Activated CD4-positive, alpha-beta T cell treated with anti-CD3 and anti-CD28 coated beads, Interleukin-2, amount 50 U/mL, for 1 hour (primary cell): ENCODE measurements at places on chromosomes 4 and X.

- no peak for DNase-seq
These were observed 10.7 kb downstream of the KLHL8 start for GRCh38 chr4:87209696-87210095.

DNA sequence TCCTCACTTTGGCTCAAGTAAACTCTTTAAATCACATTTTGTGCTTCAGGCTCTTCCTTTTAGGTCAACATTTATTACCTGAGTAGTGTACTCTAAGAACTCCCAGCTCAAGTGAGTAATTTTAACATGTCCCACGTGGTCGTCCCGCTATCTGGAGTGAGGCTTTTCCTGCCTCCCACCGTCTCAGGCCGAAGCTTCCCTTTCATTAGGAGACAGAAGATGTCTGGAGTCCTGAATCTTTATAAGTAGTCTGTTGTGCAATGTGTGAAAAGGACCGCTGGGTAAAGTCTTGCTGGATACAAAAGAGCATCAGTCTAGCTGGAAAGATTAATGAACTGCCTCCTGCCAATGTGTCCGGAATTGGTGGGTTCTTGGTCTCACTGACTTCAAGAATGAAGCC is 117.7 kb upstream of the NEIL3 start:
- no peak for DNase-seq

- no peak for DNase-seq
These were observed 1.0 kb upstream of the CLDN22 start for GRCh38 chr4:183321079-183321478.

DNA sequence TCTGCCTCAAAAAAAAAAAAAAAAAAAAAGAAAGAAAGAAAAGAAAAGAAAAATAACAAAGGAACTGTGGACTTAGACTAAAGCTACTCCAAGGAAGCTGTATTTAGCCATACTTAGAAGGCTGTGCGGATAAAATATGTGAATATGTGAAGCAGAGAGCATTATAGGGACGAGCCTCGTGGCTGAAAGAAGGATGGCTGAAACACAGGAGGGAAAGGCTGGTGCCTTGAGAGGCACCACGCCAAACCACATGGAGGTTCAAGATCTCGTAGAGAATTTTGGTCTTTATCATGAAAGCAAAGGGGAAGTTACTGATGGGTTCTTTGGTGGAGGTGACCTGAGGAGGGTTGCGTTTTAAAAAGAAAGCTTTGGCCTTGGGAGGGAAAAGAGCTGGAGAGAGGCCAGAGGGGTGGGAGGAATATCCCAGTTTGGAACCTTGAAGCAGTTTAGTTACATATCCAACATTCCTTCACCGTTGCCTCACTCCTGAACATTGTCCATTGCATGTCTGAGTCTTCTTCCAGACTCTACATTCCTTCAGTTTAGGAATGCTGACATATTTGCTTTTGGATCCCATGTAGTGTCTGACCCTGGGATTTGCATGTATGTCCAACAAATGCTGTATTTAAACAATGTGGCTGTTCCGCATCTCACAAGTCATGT is 82.5 kb downstream of the CPE start:
- no peak for DNase-seq

- no peak for DNase-seq
These were observed 17.6 kb downstream of the MAGEA8 start for GRCh38 chrX:149898554-149898953.

DNA sequence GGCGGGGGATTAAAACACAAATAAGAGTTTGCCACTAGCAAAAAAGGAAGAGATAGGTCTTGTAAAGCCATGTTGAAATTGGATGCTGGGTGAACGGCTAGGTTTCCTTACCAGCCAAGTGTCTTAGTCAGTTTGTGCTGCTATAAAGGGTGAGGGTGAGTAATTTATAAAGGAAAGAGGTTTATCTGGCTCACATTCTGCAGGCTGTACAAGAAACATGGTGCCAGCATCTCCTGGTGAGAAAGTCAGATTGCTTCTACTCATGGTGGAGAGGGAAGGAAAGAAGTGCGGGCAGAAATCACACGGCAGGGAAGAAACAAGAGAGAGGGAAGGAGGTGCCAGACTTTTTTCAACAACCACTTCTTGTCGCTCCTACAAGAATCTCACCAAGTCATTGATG is 507.5 kb downstream of the SPOCK3 start:
- DNase-seq, result no peak

GRCh38 chrX:151789179-151789800 is 54.7 kb downstream of the CNGA2 start:
- DNase-seq, result no peak

DNA sequence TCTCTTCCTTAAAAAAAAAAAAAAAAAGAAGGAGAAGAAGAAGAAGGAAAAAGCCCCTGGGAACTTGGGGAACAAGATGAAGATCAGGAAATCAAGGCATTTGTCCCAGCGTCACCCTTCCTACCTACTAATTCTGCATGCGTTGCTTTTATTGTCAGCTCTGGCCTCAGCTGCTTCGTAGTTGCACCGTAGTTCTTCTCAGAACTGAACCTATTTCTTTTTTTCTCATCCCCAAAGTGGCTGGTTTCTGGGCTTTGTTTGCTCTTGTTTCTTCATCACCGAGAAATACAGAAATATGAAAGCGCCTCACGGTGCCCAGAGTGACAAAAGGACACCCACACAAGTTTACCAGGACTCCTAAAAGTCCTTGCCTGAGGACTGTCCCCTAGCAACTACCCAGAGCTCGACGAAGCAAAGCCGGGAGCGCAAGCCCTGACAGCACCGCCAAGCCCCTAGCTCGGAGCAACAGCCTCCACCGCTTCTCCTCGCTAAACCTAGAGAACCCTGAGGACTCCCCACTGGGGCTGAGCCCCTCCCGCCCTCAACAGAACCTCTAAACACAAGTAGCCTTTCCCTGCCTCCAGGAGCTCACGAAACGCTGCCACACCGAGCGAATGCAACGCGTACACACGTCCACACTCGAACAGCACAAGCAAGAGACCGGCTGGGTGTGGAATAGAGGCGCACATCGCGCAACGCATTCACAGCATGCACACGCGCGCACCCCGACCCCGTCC is 710 bp downstream of the PRKG2 start:
- no peak for DNase-seq

DNA sequence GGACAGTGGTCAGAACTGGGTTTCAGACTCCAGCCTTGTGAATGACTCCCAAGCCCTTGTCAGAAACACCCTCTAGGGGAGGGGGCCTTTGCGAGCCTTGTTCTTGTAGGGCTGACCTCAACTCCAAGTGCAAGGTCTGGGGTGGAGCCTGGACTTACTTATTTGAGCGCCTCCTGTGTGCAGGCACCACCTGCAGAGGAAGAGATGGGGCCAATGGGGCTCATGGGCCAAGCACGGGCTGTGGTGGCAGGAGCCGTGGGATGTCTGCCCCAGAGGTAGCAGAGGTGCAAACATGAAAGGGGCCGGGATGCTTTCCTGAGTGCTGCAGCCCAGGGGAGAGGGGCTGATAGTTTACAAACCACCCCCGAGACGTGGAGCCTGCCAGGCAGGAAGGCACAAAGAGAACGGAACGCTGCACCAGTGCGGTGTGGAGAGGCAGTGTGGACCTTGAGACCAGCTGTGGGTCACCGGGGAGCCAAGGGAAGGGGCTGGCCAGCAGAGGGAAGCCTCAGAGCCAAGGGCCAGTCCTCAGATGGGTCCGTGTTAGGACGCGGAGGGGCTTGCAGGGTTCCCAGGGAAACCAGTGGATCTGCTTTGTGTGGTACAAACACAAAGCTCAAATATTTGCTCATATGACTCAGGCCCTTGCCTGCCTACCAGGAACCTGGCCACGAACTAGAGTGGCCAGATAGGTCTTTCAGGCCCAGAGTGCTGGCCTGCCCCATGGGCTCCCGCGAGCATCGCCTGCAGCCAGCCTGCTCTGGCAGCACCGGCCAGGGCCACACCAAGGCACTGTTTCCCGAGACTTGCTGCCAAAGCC is 8.7 kb upstream of the TADA2B start:
- no peak for DNase-seq

DNA sequence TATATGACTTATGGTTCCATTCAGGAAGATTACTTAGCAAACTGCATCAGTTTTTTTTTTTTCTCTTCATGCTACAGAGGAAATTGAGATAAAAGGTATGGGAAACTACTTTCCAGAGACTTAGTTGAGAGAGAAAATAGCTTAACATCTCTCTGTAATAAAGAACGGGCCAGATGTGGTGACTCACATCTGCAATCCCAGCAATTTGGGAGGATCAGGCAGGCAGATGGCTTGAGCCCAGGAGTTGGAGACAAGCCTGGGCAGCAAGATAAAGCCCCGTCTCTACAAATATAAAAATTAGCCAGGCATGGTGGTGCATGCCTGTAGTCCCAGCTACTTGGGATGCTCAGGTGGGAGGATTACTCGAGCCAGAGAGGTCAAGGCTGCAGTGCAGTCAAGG is 271.2 kb upstream of the TENM3 start:
- DNase-seq, result no peak

GRCh38 chr4:27305246-27305645 is 444.6 kb downstream of the STIM2 start:
- DNase-seq, result no peak

DNA sequence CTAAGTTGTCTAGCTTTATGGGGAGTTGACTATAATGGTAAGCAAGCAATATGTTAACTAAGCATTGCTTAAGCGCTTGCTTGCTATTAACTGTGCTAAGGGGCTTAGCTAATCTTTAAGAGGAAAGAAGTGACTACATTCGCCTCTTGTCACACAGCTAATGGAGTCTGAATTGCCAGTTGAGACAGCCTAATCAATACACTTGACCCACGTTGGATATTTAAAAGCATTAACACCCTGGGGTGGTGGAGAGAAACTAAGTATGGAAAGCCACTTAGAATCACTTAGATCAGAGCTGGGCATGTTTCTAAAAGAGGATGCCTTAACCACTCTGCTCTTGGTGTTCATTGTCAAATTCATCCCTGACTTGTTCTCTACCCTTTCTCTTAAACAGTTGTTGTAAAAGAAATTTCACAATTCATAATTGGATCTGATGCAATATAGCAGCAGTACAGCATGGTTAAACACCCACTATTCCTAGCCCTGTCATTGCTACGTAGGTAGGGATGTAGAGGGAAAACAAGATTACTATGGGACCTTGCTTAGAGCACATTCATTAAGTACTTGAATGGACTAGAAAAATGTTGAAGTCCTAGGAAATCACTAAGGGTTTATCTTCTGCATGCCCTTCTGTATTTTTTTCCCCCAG is 3.5 kb downstream of the ZAR1 start:
- DNase-seq, result no peak

GRCh38 chr4:82891707-82892466 is 934 bp upstream of the SEC31A start:
- no peak for DNase-seq

- no peak for DNase-seq
These were observed 67.4 kb downstream of the GLRB start for GRCh38 chr4:157143369-157143768.

GRCh38 chr4:40812856-40813255 is 63.1 kb downstream of the NSUN7 start:
- no peak for DNase-seq

- DNase-seq, result no peak
These were observed 11.2 kb downstream of the IRAK1 start for GRCh38 chrX:154008521-154008920.

DNA sequence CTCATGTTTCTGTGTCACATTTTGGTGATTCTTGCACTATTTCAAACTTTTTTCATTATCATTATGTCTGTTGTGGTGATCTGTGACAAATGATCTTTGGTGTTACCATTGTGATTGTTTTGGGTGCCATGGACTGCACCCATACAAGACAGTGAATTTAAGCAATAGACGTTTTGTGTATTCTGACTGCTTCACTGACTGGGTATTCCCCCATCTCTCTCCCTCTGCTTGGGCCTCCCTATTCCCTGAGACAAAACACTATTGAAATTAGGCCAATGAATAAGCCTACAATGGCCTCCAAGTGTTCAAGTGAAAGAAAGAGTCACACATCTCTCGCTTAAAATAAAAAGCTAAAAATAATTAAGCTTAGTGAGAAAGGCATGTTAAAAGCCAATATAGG is 60.2 kb downstream of the BANK1 start:
- DNase-seq, result no peak

GRCh38 chr4:135256111-135256510 is 1054.5 kb upstream of the PABPC4L start:
- DNase-seq, result no peak

- DNase-seq, result no peak
These were observed 393.2 kb upstream of the HS3ST1 start for GRCh38 chr4:11821772-11822430.

DNA sequence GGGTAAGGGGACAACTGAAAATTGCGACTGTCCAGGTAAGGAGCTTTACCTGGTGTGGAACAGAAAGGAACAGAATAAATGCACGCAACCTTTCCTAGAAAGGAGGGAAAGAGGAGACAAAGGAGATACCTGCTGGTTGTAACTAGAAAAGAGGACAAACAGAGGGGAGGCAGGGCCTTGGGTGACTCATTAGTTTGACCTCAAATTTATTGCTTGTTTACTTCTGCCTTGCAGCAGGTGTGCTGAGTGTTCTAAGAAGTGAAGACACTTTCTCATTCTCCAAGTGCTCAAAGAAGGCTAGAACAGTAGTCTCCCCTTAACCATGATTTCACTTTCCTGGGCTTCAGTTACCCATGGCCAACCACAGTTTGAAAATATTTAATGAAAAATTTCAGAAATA is 123.1 kb upstream of the BOD1L1 start:
- DNase-seq, result no peak

DNA sequence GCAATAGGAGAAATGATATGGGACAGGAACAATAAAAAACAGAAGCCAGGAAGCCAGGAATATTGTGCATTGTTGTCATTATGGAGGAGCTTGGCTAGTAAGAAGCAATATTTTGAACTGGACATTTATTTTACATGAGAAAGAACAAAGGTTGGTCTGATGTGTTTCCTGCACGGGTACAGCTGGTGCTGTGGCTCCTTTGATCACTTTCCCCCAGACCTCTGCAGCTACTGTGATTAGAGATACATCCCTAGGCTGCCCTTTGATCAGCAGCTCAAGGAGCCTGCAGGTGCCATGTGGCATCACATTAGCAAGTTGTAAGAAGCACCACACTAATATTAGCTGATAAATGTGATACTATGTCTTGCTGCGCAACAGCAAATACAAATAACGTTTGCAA is 2.5 kb downstream of the PDGFC start:
- no peak for DNase-seq

DNA sequence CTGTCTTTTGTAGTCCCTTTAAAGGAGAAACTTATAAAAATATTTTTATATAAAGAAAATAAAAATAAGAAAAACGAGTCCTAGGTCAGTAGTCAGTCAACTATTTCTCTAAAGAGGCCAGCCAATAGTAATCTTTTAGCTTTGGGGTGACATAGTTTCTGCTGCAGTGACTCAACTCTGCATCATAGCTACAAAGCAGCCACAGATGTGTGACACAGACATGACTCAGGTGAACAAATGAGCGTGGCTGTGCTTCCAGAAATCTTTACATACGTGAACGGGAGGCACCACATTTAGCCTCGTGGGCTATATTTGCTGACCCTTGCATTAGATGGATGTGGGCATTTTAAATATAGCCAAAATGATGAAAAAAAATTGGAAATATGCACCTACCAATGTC is 1862.5 kb upstream of the TENM3 start:
- no peak for DNase-seq

DNA sequence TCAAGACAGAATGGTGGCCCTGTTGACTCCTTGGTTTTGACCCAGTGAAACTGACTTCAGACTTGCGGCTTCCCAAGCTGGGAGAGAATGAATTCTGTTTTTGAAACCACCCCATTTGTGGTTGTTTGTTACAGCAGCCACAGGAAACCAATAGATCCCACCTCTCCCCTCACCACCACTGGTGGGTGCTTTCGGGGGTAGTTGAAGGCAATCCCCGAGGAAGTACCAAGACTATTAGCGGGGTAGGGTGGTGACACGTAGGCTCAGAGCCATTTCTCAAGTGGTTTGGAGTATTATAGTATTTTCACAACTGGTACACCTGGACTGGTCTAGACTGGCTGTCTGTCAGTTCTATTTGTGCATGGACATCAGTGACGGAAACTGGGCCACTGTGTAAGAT is 189.1 kb upstream of the RBPJ start:
- peak; percentile 22 for DNase-seq
